Renal cortical epithelial cell (primary cell): ENCODE measurements at places on chromosomes 7 and 10.
A peak's percentile ranks its signal among the peaks of the same experiment; 100 is the strongest.

DNA sequence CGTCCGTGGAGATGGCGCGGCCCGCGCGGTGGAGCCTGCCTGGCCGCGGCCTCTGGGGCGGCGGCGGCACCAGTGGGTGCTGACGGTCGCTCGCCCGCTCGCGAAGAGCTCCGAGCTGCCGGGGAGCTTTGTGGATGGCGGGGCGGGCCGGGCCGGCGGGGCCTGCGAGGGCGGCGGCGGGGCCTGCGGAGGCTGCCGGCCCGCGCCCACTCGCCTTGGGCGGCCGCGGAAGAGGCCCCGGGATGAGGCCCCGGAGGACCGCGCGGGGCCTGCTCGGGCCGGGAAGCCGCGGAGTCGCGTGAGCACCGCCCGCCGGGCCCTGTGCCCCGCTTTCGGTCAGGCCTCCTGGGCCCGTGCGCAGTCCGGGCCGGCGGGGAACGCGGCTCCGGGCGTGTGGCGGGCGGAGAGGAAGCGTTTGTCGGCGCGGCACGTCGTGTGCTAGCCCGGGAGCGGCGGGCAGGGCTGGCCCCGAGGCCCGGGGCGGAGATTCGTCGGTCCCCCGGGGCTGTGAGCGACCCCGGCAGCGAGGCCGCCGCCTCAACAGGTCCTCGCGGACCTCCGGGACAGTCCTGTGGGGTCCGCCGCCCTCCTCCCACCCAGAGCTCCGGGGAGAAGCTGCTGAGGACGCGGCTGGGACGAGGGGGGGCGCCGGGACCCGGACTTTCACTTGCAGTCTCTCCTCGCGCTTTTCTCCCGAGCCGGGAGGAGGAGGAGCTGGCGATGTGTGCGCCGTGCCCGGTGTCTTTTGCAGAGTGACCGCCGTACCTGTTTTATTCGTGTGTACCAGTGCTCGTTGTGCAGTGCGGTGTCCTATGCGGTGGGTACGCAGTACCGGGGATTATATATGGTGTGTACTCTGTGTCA is 578 bp downstream of the ZMYND11 start:
- no peak for DNase-seq

GRCh38 chr10:13924040-13924725 is 337.4 kb downstream of the PRPF18 start:
- peak; percentile 76 for DNase-seq

DNA sequence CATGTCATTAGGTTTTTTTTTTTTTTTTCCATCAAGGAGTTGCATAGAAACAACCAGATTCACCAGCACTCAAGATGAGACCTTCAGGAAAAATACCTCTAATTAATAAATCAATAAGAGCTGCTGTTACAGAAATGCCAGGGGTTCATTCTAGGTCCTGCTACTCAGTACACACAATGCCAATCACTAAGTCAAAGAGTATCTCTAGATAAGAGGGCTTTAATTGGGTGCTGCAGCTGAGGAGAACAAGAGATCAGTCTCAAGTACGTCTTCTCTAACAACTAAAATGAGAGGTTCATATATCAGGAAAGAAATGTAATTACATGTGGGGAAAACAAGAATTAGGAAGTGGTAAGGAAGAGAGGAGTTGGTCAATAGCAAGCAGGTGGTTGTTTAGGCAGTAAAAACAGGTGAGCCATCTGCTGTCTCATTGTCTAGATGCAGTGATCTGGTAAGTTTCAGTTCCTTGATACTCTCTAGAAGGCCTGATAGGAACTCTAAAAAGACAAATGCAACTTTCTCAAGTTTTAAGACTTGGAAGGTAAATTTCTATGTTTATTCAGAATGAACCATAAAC is 272.9 kb upstream of the ZWINT start:
- DNase-seq: peak; percentile 7

DNA sequence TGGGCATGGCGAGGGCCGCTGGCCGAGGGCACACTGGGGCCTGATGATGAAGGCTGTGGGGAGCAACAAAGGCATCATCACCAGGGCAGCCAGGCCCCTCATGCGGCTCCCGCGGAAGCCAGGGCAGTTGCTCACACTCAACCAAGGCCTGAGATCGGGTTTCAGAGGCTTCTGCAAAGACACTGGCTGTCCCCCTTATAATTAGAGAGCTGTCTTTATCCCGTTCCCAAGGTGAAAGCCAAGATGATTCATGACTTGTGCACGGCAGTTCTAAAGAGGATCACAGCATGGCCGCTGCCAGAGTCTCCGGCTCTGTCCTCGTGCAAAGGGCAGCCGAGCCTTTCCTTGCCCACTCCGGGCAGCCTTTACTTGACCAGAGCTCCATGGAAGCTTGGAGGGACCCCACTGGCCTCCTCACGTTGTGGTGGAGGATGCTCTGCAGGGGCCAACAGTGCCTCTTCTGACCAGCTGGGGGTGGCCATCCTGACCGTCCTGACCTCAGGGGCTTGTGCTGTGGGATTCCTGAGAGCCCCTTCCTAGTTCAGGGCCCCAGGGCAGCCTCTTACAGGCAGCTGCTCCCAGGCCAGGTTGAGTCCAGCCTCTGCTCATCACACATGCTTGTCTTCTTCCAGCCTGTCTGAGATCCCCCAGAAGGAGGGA is 82.3 kb downstream of the PRKAG2 start:
- no peak for DNase-seq

- no peak for DNase-seq
Measured at GRCh38 chr7:150849204-150849775, 3.0 kb upstream of the AOC1 start.

- no peak for DNase-seq
Measured at GRCh38 chr10:50397312-50398140, 146.2 kb upstream of the ASAH2 start.

- DNase-seq: peak; percentile 98
Measured at GRCh38 chr10:598415-599170, 90.9 kb downstream of the DIP2C start.

GRCh38 chr10:6328699-6329423 is 126.1 kb downstream of the PFKFB3 start:
- no peak for DNase-seq

DNA sequence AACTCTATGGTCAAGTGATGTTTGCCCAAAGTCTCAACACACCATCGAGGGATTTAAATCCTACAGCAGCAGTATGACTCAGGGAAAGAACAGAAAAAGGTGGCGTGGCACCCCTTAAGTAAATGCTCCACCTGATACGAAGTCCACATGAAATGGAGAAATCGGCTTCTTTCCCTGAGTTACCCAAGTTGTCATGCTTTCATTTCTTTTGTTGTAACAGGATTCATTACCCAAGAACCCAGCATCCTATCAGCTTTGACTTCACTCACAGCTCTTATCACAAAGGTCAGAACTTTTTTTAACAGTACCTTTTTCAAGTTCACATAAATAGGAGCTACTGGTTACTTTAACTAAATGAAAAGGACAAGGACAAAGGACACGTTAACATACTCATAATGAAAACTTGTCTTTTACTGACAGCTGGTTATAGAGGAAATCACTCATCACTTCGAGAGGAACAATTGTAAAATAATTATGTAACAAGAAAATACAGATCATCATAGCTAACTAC is 219.8 kb upstream of the FRMD4A start:
- no peak for DNase-seq

- DNase-seq: no peak
Measured at GRCh38 chr10:110783509-110784107, 88.1 kb upstream of the PDCD4 start.

GRCh38 chr10:71648254-71648932 is 71.2 kb downstream of the C10orf105 start:
- DNase-seq: no peak

GRCh38 chr7:18338910-18339523 is 156.5 kb upstream of the HDAC9 start:
- no peak for DNase-seq

GRCh38 chr10:42618424-42618823 is 19.9 kb downstream of the ZNF33B start:
- no peak for DNase-seq

GRCh38 chr7:23333671-23334246 is 34.6 kb downstream of the MALSU1 start:
- DNase-seq: peak; percentile 92

GRCh38 chr7:49023345-49024328 is 99.3 kb downstream of the CDC14C start:
- DNase-seq: no peak

GRCh38 chr10:62813981-62814380 is 2.2 kb downstream of the EGR2 start:
- DNase-seq: no peak

- peak; percentile 22 for DNase-seq
Measured at GRCh38 chr7:117873310-117874190, at the start of gene CTTNBP2. CTTNBP2 (minus strand) TSS chr7:117873441; CDS start chr7:117873415, 26 bp downstream.

GRCh38 chr10:88336334-88336733 is 246.8 kb downstream of the RNLS start:
- DNase-seq: no peak

GRCh38 chr7:159019111-159019510 is 125.6 kb downstream of the VIPR2 start:
- peak; percentile 27 for DNase-seq

- DNase-seq: no peak
Measured at GRCh38 chr7:30330134-30331111, 46.0 kb downstream of the ZNRF2 start.

GRCh38 chr10:72098301-72098835 is 10.0 kb upstream of the SPOCK2 start:
- no peak for DNase-seq

DNA sequence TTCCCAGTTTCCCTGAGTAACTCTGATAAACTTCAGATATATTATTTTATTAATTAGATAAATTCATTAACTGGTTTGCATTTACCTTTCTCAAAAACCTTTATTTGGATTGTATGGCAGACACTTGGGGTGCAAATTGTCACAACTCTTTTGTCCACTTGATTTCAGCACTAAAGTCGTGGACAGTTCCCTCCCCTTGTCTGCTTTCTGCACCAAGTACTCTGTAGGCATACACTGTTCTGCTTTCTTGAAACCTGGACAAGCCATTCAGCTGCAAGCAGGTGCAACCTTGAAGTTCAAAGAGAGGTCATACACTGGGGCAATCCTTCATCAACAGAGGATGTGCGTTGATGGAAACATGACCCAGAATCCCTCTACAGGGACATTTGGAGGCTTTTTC is 162.9 kb downstream of the ARL5B start:
- DNase-seq: peak; percentile 7

- DNase-seq: no peak
Measured at GRCh38 chr10:103622935-103623574, 129.6 kb downstream of the NEURL1 start.

GRCh38 chr10:15871823-15872222 is 11.5 kb upstream of the MINDY3 start:
- DNase-seq: no peak

GRCh38 chr10:80670774-80671173 is 133.1 kb downstream of the SH2D4B start:
- DNase-seq: no peak

- DNase-seq: peak; percentile 86
Measured at GRCh38 chr7:143367972-143368371, 5.5 kb upstream of the FAM131B start.

DNA sequence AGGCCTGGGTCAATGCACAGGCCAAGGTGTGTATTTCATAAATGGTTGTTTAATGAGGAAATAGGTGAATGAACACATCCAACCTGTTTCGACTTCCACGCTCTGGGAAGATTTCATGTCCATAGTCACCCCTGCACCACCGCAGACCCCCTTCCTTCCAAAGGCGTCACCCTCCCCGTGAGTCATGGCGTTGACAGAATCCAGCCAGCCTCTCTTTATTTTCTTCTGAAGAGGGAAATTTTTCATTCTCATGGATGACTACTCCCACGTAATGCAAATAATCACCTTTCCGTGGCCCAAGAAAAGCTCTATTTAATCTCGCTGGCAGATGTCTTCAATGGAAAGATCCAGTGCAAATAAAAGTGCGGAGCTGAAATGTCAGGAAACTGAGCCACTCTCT is 75.3 kb upstream of the FOXK1 start:
- DNase-seq: no peak

GRCh38 chr7:11434366-11434765 is 397.6 kb downstream of the THSD7A start:
- no peak for DNase-seq

DNA sequence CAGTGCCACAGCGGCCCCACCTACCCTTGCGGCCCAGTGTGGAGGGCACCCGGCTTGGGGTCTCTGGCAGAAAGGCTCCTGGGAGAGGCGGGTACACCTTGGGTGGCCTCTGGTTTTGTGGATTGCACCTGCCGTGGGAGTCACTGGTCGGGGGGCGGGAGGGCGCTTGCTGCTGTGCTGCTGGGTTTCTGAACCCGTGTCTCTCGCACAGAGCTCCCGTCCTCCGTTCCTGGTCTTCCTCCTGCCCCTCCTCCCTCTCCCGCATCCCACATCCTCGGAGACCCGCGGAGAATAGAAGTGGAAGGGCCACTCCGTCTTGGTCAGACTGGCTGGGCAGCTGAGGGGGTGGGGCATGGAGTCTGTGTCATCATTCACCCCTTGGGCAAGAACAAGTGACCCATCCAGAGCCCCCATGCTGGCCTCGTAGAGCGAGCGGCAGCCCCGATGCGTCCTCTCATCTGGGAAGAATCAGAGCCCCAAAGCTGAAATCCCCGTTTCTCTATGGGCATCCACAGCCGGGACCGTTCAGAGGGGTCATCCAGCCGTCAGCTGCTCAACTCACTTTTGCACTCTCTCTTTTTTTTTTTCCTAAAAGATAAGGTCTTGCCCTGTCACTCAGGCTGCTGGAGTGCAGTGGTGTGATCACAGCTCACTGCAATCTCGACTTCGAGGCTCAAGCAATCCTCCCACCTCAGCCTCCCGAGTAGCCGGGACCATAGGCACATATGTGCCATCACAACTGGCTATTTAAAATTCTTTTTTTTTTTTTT is 4.0 kb downstream of the MAFK start:
- no peak for DNase-seq

- DNase-seq: no peak
Measured at GRCh38 chr10:77027576-77027975, 610.0 kb downstream of the KCNMA1 start.

- no peak for DNase-seq
Measured at GRCh38 chr10:11234857-11235531, 217.3 kb downstream of the CELF2 start.

GRCh38 chr7:55288070-55288824 is 76.9 kb upstream of the LANCL2 start:
- no peak for DNase-seq

DNA sequence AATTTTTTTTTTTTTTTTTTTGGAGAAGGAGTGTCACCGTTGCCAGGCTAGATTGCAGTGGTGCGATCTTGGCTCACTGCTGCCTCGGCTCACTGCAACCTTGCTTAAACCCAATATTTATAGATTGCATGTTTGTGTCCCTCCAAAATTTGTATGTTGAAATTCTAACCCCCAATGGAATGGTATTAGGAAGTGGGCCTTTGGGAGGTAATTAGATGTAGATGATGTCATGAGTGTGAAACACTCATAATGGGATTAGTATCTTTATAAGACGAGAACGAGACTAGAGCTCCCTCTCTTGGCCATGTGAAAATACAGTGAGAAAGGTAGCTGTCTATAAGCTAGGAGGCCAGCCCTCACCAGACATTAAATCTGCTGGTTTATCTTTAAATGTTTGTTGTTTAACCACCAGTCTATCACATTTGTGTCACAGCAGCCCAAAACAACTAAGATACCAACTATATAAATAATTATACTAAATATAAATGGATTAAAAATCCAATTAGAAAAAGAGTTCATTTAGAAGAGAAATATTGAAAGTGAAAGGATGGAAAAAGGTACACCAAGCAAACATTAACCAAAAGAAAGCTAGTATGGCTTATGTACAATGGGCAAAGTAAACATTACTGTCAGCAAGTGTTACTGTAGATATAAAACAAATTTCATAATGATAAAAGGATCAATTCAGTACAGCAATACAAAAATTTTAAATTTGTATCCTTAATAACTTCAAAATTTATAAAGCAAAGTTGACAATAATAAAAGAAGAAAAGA is 9.3 kb downstream of the TCAF1 start:
- peak; percentile 42 for DNase-seq

GRCh38 chr10:61284222-61284890 is 168.8 kb downstream of the TMEM26 start:
- peak; percentile 62 for DNase-seq

GRCh38 chr10:23419655-23420329 is 19.1 kb upstream of the OTUD1 start:
- DNase-seq: no peak
